Caudate nucleus (tissue), 63 donors: ENCODE measurements at places on chromosomes 5 and 9.

DNA sequence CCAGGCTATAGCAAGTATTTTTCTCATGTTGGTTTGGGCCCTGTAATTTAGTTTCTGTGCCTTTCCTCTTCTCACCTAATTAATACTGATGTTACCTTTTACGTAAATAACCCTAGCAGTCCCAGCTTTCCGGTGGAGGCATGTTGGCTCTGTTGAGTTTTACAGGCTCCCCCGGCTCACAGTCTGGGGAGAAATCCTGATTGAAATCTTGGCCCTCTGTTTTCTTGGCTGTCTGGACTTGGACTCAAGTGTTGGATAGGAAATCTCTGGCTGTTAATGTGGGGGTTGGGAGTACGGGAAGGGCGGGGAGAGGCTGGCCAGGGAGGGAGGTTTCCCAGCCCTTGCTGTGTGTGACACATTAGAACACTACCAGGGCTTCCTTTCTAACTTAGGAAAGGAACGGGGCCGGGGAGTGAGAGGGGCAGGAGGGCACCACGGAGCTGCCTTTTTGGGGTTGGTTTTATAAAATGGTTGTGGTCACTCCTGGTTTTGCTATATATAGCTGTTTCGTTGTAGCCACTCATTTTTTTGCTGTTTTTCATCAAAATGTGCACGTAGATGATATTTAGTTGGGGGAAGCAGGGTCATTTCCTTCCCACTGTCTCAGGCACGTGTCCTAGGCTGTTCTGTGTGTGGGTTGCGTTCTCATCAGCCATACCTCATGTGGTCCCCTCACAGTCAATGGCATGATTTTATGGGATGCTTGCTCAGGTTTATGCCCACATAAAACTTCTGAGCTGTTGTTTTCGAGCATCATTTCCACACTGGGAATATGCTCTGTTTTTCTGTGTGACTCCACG is 11.0 kb downstream of the TRIO start:
- no peak for DNase-seq

GRCh38 chr9:104617418-104617817 is 586 bp downstream of the OR13C9 start:
- no peak for DNase-seq

DNA sequence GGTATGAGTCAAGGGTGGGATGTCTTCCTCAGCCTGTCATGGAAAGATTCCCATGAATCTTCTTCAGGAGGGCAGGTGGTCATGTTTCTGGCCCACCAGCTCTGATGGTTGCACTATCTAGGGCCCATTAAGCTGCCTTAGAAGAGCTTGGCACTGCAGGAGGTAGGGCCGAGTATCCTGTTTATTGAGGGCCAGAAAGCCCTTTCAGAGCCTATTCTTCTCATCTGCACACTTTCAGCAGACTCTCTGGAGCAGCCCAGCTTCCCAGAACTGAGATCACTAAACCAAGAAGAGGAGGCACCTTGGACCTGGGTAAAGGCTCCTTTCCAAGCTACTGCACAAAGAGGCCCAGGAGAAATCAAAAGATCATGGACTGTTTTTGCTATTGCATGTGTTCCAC is 146.5 kb downstream of the MTX3 start:
- no peak for DNase-seq

DNA sequence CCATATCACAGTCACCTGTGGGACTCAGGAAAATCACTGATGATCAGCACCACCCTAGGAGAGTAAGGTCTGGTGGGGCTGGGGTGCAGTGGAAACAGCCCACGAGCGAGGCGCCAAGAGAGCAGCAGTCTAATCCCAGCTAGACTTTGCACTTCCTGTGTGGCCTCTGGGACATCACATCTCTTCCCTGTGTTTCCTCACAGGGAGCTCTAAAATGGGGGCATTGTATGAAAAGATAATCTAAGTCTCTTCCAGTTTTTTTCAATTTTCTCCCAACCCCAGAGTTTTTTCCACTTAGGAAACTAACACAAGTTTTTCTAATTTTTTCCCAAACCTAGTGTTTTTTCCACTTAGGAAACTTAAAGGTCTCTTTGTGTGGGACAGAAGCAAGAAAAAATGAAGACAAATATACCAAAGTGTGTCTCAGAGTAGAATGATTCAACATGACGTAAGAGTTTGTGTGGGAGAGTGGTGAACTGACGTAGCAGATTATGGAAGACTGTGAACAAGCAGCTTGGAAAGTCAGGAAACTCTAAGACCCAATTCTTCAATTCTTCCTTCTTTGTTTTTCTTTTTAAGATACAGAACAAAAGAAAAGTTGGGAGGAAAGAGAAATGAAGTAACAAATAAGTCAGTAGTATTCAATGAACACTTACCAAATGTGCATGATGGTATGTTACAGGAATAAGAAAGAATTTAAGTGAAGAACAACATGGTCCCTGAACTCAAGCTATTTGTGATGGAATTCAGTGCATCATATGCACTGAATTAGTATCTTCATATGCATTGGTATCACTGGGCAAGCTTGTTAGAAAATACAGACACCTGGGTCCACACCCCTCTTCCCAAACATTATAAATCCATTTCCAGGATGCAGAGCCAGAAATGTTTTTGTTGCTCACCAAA is 51.3 kb downstream of the LHFPL2 start:
- DNase-seq = no peak

GRCh38 chr5:87307796-87308423 is 40.2 kb downstream of the RASA1 start:
- DNase-seq = no peak

- no peak for DNase-seq
Observed at GRCh38 chr5:78760366-78760765, 111.8 kb upstream of the LHFPL2 start.

GRCh38 chr9:68515326-68516017 is 25.2 kb downstream of the TMEM252 start:
- no peak for DNase-seq

DNA sequence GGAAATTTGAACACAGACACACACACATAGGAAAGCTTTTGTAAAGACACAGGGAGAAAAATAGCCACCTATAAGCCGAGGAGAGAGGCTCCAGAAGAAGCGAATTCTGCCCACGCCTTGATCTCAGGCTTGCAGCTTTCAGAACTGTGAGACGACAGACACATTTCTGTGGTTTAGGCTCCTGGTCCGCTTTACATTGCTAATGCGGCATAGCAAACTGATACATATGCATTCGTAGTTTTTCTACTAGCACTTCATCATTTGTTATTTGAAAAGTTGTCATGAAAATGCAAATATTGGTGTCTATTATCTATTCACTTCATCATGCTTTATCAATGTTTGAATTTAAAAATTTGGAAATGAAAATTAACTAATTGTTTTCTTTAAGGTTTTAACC is 674.9 kb downstream of the SEMA5A start:
- no peak for DNase-seq

GRCh38 chr5:74476046-74476818 is 164.3 kb downstream of the ENC1 start:
- DNase-seq = no peak

GRCh38 chr5:18745988-18746615 is 1111.8 kb downstream of the TAF11L14 start:
- no peak for DNase-seq

DNA sequence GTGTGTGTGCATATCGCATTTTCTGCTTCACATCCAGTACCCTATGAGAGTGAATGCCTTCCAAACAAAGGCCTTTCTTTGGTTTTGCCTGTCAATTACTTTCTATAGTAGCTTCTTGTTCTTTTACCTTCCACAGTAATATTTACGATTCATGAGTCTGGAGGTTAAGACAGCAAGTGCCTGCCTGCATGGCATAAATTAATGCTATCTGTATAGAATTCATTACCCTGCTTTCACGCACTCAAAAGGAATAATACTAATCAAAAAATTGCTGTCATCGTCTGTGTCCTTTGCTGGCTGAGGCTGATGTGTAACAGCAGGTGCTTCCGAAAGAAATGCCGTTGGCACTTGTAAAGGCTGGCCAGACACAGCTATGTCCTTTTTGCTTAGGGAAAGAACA is 1304.4 kb upstream of the CDH6 start:
- DNase-seq = no peak

DNA sequence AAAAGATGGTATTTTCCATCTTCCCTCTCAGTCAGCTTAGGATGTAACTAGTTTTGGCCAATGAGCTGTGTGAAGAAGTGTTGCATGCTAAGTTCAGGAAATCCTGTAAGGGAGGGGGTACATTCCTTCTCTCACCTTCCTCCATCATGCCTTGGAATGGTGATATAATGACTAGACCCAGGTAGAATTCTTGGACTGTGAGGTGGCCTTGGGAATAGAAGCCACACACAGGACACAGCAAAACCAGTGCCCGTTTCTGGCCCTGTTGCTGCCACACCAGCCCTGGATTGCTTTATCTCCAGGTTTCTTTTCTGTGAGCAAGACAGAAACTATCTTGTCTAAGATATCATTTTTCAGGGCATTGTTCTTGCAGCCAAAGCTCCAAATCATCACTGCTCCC is 10.5 kb upstream of the ZNF354A start:
- no peak for DNase-seq

DNA sequence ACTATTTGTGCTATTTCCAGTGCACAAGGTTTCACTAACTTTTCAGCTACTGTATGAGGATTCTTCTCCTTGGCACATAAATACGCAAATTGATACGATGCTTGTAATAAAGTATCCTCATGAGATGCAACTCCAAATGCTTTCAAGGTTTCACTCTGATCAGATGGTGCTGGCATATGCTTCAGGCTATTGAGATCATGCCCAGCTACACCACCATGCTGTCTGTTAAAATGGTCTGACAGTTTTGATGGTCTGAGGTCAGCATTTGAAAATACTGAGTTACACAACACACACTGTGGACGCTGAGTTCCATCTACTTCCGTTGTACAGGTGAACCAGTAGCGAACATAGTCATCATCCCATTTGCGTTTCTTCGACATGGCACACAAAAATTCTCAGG is 4.7 kb downstream of the FAM200C start:
- no peak for DNase-seq

DNA sequence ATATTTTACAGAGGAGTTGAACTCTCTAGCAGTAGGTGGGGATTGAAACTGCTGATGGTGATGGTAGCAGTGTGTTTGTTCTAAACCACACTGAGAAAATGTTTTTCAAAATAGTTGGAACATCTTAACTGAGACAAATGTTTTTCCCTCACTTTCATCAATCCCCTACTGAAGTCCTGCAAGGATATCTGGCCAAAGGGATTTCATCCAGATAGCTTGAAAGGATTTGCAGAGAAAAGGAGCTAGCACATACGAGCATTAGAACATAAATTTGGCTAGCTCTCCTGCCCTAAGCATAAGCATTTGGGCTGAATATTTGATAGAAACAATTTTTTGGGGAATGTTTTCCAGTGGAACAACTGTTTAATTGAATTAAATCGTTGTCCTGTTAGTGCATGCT is 153.9 kb downstream of the CDH9 start:
- DNase-seq = no peak

DNA sequence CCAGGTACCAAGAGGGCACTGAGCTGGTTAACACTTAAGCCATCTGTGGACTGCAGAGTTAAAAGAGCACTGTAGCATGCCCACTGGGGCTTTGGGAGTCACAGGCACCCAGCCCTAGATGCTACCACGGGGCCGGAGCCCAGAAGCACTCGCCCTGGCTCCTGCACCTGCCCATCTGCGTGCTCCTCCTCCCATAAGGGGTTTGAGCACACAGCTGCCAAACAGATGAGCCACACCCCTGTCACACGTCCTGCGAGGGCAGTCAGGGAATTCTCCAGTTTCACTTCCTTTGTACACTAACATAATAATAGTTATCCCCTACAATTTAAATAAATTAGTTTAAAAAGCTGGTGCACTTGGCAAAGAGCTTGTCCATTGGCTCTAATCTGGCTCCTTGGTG is 4.5 kb upstream of the PCA3 start:
- DNase-seq = no peak

DNA sequence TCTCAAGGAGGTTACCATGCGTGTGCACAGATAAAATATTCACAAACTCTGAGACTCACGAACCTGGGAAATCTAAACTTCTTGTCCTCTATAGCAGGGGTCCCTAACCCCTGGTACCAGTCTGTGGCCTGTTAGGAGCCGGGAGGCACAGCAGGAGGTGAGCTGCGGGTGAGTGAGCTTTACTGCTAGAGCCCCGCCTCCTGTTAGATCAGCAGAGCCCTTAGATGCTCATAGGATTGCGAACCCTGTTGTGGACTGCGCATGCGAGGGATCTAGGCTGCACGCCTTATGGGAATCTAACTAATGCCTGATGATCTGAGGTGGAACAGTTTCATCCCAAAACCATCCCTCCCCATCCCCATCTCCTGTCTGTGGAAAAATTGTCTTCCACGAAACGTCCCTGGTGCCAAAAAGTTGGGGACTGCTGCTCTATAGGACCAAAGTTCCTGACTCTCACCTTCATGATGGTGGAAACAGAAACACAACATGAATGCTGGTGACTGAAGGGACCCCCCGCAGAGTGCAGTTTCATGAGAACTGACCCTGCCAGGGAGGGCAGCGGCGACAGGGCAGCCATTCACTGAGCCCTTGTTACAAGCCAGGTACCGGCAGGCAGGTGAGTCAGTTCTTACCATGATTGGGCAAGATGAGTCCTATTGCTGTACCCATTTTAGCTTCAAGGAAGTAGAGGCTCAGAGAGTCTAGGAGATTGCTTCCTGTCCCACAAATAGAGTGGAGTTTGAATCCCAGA is 181.9 kb downstream of the RGS3 start:
- DNase-seq = no peak

DNA sequence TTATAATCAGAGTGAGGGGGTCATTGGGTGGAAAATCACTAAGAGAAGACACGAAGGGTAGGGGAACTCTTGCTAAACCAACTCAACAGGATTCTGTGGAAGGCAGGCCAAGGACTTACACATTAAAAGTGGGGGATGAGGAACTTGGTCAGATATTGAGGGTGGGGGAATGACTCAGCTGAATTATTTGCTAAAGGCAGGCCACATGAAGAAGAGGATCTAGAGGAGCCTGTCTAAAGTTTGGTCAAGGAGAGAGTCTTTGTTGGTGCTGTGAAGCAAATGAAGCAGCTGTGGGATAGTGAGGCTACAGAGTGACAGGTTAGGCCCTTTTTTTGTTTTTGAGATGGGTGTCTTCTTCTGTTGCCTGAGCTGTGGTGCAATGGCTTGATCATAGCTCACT is 63.9 kb upstream of the SPRY4 start:
- DNase-seq = no peak

- DNase-seq = no peak
Observed at GRCh38 chr5:1494780-1495524, 28.8 kb downstream of the LPCAT1 start.

GRCh38 chr5:95801961-95802360 is 20.6 kb downstream of the GLRX start:
- no peak for DNase-seq

DNA sequence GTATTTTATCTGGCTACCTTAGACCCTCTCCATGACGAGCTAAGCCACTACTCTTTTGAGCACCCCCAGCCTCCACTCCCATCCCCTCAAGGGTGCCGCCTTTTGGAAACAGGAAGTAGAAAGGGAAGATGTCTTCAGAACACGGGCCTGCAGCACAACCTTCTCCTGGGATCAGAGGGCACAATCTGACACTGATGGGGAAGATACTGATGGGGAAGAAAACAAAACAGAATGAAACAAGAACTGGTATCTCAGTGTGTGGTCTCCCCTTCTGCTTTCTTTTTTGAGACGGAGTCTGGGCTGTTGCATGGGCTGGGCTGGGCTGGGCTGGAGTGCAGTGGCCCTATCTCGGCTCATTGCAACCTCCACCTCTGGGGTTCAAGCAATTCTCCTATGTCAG is 539.7 kb upstream of the DAP start:
- no peak for DNase-seq
